Stimulated activated CD4-positive, alpha-beta T cell treated with anti-CD3 and anti-CD28 coated beads, Interleukin-12 subunit alpha, Interleukin-12 subunit beta, amount 100 ng/mL, for 4 hours (primary cell): ENCODE measurements at places on chromosomes 16 and 17.

DNA sequence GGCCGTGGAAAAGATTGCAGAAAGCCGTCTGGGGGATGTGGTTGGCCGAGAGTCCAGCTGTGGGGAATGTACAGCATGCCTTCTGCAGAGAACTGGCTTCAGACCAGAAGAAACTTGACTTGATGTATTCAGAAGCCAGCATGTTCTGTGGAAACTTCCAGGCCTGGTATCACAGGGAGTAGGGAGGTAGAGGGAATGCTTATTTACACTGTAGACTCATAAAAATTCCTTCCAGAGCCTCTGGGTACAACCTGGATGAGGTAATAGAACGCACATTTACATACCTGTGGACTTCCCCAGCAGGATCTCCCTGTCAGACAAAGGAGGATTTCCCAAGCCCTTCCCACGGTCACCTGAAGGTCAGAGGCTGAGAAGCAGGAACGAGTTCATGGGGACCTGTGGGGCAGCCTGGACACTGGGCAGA, 11.8 kb upstream of the GAS7 start:
- no peak for DNase-seq

- peak; percentile 81 for DNase-seq
These were observed 65.6 kb downstream of the PDPK1 start for GRCh38 chr16:2603165-2604015.

DNA sequence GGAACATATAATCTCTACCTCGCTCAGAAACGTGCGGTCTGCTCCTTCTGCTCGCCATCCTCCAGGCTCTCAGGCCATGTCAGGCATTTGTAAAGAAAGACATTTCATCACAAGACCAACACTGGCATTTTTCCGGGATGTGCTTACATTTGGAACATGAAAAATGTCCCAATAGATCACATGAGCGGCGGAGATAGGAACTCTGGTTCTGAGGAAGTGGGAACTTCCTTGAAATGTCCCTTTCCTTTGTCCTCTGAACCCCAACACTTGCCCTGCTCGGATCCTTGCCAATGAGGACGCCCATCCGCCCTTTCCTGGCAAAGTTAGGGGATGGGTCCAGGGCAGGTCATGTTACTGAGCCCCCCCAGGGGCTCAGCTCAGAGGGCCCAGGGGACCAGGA, 130.5 kb downstream of the MAF start:
- no peak for DNase-seq

GRCh38 chr16:12559714-12560113, 244.0 kb downstream of the CPPED1 start:
- no peak for DNase-seq

- DNase-seq: no peak
These were observed 199.3 kb upstream of the CA10 start for GRCh38 chr17:52357854-52358253.

GRCh38 chr16:12252616-12253015, 276.1 kb downstream of the SNX29 start:
- DNase-seq: no peak

DNA sequence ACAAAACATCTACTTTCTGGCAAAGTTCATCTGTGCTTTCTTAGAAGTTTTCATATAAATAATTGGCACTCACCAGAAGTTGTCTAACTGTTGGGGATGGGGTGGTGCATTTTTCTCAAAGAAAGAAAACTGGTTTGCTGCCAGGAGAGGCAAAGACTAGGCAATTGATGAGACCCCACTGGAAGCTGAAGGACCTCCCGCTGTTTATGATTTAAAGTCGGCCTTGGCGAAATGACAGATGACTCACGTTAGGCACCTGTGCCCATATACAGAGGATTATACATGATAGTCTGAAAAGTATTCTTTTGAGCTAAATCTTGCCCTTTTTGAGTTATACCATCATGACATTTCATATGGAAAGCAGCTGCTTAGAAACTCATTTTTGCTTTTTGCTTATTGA, 193.0 kb upstream of the ZFHX3 start:
- no peak for DNase-seq

GRCh38 chr17:28226563-28227315, 92.3 kb upstream of the TMEM97 start:
- DNase-seq: no peak

- no peak for DNase-seq
These were observed 12.4 kb upstream of the ITGA3 start for GRCh38 chr17:50043290-50044148.

GRCh38 chr16:83433201-83433600, 374.6 kb upstream of the HSBP1 start:
- DNase-seq: no peak

DNA sequence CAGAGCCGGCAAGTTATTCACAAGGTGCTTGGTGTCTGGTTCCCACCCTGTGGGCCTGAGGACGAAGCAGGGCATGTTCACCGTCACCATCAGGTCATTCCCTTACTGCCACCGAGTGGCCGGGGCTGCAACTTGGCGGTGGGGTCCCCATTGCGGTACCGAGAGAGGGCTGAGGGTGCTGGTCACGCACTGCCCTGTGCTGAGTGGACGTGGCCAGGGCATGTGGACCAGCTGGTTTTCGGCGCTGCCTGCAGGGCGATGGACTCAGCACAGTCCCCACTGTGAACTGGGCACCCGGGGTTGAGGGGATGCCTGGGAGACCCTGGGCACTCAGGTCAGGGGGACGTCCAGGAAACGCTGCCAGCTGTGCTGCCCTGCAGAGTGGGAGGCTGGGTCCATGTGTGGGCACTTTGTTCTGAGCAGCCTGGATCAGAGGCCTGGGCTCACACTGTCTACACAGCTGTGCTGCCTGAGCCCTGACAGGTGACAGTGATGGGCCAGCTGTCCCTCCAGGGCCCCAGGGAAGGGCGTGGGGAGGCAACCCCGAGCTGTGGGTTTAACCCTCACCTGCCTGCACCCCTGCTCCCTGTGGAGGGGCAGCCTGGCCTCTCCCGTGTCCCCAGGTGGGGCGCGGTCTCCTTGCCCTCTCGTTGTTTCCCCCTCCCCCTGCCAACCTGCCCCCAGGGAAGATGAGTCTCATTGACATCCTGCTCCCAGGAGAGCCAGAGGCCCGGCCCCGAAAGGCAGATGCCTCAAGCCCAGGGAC, 39.3 kb upstream of the GNG13 start:
- DNase-seq: no peak

DNA sequence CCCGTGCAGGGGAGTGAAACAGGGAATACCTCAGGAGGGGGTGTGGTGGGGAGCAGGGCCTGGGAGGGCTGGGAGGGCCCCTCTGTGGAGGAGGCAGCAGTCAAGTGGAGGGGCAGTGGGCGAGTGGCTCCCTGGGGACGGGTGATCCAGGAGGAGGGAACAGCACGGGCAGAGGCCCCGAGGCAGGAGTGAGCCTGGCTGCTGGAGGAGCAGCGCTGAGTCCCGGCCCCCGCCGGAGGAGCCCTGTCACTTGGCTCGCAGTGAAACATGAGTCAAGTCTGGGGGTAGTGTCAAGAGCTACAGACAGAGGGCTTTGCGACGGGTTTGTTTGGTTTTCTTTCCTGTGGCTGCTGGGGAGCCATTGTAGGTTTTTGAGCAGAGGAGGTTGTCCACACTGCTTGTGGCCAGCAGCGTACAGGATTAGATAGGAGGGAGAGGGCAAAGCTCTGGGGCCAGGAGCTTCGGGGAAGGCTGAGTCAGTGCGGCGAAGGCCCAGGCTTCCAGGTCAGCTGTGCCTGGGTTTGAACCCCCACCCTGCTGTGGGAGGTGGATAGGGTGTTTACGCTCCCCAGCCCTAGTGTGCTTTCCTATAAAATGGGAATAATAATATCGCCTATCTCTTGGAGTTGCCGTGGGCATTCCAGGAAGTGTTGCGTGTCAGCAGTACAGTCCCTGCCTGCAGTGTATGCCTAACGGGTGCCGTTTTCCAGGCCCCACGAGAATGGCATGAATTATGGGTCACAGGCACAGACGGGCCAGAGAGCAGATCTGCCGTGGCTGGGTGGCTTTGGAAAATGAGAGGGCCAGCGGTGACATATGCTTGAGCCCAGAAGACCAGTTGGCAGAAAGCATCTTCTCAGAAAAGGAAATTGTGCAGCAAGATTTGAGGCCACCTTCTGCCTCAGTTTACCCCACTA, 115.9 kb upstream of the CIBAR2 start:
- DNase-seq: no peak

- DNase-seq: no peak
These were observed 58.2 kb upstream of the RPH3AL start for GRCh38 chr17:410543-411401.

GRCh38 chr16:30490210-30490609, 17.7 kb downstream of the ITGAL start:
- no peak for DNase-seq
